Left ventricle myocardium inferior (tissue), 1 donor: ENCODE measurements at places on chromosomes 13 and 19.

- DNase-seq = no peak
Measured at GRCh38 chr13:98979012-98979660, 1.3 kb upstream of the DOCK9 start.

DNA sequence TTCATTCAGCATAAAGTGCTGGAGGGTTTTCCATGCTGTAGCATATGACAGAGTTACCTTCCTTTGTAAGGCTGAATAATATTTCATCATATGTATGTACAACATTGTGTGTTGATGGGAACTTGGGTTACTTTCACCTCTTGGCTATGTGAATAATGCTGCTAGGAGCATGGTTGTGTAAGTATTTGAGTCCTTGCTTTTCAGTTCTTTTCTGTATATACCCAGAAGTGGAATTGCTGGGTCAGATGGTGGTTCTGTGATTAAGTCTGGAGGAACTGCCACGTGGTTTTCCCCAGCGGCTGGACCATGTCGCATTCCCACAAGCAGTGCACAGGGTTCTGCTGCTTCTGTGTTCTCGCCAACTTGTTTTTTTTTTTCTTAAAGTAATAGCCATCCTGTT lies 101.2 kb upstream of the TEX29 start:
- peak; percentile 41 for DNase-seq

GRCh38 chr19:7940841-7941240 lies 2.6 kb downstream of the TIMM44 start:
- DNase-seq = no peak

- DNase-seq = no peak
Measured at GRCh38 chr13:26041444-26041843, 10.4 kb downstream of the SHISA2 start.

- DNase-seq = no peak
Measured at GRCh38 chr13:41075034-41075433, 13.7 kb downstream of the WBP4 start.

GRCh38 chr13:52112591-52112990 lies 16.3 kb downstream of the NEK5 start:
- DNase-seq = no peak

DNA sequence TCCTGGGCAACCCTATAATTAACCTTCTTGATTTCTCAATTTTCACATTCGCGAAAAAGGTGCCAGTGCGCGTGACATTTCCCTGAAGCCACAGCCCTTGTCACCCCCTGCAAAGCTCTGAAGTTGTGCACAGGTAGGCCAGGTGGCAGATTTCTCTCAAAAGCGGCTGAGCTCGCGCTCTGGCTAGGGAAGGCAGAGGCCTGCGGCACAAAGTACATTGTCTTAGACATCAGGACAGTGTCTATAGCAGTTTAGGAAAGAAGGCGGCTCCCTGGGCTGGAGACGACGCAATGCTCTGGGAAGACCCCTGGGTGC lies 42.9 kb upstream of the ZNF14 start:
- DNase-seq = no peak

- no peak for DNase-seq
Measured at GRCh38 chr19:47098608-47099007, 15.0 kb downstream of the ZC3H4 start.

GRCh38 chr19:56765137-56765536 lies 75.4 kb downstream of the PEG3 start:
- DNase-seq = peak; percentile 74

GRCh38 chr13:95541308-95541707 lies 11.2 kb upstream of the CLDN10 start:
- no peak for DNase-seq

DNA sequence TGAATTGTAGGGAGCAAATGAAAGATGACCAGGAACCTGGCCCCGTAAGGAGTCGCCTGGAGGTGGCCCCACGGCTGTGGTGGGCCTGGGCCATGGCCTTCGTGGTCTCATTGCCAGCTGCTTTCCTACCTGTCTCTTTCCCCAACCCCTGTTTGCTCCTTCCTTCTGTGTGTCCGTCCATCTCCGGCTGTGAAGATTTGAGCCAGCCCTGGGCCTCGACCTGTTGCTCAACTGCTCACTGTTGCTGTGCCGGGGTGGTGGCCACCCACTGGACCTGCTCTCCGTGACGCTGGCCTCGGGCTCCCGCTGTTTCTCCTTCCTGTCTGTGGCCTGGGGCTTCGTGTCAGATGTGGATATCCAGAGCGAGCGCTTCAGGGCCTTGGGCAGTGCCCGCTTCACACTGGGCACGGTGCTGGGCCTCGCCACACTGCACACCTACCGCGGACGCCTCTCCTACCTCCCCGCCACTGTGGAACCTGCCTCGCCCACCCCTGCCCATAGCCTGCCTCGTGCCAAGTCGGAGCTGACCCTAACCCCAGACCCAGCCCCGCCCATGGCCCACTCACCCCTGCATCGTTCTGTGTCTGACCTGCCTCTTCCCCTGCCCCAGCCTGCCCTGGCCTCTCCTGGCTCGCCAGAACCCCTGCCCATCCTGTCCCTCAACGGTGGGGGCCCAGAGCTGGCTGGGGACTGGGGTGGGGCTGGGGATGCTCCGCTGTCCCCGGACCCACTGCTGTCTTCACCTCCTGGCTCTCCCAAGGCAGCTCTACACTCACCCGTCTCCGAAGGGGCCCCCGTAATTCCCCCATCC lies 8.5 kb downstream of the DBP start:
- no peak for DNase-seq

DNA sequence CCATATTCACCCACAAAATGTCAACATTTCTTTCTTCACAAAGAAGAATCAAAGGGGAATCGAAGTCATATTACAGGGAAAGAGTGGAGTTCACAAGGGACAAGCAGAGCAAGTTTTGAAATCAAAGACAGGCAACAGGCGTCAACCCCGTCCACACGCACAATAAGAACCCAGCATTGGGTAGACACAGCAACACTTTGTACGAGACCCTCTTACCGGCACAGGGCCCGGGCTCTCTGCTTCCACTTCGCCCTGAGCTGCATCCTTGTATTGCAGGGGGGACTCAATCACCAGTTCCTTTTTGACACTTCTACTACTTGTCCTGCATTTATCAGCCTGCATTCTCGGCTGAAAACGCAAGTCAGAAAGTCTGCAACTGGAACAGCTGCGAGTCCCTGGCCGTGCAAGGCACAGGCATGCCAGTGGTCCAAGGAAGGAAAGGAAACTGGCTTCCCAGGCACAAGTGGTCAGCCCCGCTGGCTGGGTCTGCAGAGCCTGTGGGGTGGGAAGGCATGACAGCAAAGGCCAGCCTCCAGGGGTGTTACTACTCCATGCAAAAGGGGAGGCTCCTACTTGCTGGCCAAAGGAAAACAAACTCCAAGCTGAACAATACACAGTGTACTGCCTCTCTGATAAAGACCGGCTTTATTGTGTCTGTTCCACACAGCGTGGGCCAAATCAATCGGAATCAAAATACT lies at the start of gene DOCK9:
Gene DOCK9, minus strand, starts transcription at position 497 of the 698 bp plus-strand sequence. Its CDS starts 155 bp downstream, at position 342.
- peak; percentile 77 for DNase-seq

DNA sequence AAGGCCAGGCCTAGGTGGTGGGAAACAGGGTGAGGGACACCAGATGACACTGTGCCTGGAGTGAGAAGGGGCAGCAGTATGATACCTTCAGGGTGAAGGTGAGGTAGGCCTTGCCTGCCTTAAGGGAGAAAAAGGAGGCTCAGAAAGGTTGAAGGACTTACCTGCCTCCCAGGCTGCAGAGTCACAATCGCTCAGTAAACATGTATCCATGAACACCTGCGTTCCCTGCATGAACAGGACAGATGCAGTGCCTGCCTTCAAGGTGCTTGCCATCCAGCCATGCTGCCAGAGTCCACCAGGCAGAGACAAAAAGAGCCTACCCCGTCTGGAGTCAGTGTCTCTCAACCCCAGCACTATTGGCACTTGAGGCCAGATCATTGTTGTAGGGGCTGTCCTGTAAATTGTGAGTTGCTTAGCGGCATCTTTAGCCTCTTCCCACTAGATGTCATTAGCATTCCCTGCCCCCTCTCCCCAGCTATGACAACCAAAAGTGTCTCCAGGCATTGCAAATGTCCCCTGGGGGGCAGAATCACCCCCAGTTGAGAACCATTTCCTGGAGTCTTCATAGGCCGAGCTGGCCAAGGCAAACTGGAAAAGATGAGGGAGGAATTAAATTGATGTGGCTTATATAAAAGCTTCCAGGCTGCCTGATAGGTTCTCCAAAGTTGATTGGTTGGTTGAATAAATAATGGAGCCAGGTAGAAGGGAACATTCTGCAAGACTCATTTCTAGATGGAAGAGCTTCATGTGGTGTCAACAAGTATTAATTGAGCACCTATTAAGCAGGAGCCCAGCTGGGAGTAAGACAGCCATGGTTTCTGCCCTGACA lies 1.7 kb downstream of the MAP3K10 start:
- DNase-seq = no peak

GRCh38 chr13:80118099-80118498 lies 222.8 kb downstream of the SPRY2 start:
- no peak for DNase-seq

DNA sequence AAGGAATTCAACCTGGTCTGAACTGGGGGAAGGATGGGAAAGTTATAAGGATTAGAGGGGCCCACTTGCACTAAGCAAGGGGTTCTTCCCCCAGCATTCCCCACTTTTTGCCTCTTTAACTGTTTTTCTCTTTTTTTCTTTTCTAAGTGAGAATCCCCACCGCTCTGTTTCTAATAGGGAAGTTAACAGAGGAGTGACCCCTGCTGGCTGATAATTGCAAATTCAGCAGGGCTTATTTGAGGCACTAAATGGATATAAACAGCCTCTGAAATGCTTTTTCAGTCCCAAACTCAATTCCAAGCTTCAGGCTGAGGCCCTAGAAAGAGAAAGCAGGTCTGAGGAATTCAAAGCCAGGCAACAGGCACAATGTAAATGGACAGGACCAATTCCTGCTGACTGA lies 38.2 kb upstream of the CEACAM21 start:
- DNase-seq = no peak

GRCh38 chr19:18322759-18323460 lies at the start of gene LSM4:
TSS of gene LSM4 (minus strand) at chr19:18323076. CDS start at chr19:18323020, 56 bp downstream.
- DNase-seq = peak; percentile 98

DNA sequence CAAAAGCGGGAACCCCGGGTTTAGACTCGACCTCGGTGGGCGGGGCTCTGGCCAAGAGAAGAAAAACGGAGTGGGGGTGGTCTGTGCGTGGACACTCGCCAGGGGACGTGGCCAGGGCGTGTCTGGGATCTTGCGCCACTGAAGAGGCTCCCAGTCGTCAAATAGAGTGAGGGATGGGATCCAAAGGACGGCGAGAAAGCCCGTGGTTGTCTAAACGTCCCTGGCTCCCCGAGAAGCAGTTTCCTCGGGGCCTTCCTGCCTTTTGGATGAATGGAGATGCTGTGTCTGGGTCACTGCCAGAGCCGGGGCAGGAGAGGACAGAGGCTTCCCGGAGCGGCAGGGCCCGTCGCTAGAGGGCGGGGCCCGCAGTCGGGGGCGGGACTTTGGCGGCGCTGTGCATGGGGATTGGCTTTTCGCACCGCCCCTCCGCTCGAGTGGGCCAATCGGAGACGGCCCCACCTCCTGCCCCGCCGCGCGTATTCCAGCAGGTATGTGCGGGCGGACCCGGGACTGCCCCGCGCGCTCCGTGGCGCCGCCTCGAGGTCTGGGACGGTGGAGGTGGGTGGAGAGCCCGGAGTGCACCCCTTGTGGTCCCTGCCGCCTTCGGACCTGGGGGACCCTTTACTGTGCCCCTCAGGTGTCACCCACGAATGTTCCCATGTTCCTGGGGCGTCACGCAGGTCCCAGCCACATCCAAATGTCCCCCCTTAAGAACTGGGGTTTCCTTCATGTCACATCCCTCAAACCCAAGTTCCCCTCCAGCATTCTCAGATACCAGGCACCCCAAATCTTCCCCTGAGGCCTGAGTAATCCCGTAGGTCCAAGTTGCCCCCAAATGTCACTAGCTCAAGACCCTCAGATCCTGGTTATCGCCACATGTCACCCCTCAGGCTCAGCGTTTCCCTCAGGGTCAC lies 38.3 kb downstream of the ZSWIM4 start:
- peak; percentile 96 for DNase-seq

DNA sequence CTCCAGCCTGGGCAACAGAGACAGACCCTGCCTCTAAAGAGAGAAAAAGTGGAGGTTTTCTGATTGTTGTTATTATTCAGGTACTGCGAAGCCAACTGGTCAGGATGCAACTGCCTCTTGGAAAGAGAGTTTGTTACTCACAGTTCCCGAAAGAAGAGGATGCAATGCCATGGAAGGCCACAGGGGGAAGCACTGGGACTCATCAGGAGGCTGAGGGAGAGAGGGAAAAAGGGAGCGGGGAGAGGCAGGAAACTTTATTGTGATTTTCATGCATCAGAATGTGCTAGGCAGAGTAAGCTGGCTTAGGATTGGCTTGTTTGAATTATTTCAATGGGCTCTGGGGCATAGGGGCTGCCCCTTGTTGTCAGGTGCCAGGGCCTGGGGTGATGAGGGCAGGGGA lies 27.6 kb downstream of the MYO9B start:
- DNase-seq = no peak

GRCh38 chr13:112839356-112840105 lies 129.5 kb upstream of the MCF2L start:
- no peak for DNase-seq

GRCh38 chr13:60139272-60139671 lies 24.5 kb downstream of the DIAPH3 start:
- no peak for DNase-seq

DNA sequence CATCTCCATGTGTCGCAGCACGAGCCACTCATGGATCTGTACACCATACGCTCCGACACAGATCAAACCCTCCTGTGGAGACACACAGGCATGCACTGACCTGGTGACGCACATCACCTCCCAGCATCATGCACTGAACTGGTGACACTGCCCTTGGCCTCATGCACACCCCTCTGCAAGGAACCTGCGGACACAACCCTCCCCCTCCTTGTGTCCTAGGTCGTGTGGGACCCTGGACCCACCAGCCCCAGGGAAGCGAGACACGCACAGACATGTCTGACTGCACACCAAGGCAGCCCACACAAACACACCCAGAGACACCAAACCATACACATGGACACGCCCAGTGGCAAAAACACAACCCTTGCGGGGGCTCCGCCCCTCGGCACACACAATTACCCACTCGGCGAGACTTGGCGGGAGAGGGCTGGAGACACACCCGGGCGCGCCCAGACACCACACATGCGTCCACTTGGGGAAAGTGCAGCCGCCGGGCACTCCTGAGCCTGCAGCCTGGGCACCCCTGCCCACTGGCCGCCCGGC lies 2.0 kb upstream of the KCNN4 start:
- no peak for DNase-seq

GRCh38 chr19:41638641-41639081 lies 11.8 kb upstream of the CEACAM4 start:
- no peak for DNase-seq
